ENCODE measurements at places on chromosomes 16 and 17. TPM values are rescaled to one million over a fixed set of nuclear protein-coding genes. Genes with fewer than 3 reads are reported as not detected.

The CDH5 gene
- total RNA-seq = 804 TPM

The EMC8 gene
- 51.2 TPM for total RNA-seq

The B3GNT9 gene
- 1.6 TPM for total RNA-seq

The HES7 gene
- total RNA-seq = not detected

The WFDC1 gene
- total RNA-seq = not detected

The SPATA22 gene
- total RNA-seq = not detected

Measured in endothelial cell of umbilical vein (primary cell).